ENCODE measurements at places on chromosomes 16 and 17.

GRCh38 chr17:76497979-76498875 lies 3.0 kb downstream of the RHBDF2 start:
- no peak for DNase-seq

DNA sequence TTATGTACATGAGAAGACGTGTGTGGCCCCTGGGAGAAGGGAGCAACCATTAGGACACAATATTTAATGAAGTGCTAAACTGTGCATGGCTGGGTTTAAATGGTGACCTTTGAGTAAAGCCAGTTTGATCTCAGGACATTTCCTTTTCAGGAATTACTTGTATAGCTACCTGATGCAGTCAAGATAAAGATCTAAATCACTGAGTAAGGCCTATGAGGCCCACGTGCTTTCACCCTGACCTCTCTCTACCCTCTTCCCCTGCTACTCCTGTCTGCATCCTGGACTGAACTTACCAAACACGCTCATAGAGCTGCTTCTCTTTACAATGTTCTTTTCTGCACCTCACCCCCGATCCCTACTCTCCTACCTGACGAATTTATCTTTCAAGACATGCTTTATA lies 98.9 kb downstream of the GRIN2A start:
- DNase-seq = no peak

DNA sequence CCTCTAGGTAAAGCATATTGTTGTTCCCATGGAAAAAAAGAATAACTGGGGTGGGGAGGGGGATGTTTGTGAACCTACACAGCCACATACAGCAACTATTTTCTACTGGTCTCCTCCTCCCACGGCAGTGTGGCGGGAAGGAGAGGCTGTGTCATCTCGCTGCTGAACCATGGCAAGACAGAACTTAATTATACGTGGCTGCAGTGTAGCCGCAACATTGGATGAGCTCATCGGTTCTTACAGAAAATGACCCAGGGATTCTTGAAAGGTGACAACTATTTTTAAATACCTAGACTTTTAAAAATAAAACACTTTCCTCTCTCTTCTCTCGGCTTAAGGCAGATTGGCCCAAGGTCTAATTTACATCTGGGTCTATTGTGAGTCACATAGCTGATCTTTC lies 19.8 kb upstream of the TEKT3 start:
- no peak for DNase-seq

DNA sequence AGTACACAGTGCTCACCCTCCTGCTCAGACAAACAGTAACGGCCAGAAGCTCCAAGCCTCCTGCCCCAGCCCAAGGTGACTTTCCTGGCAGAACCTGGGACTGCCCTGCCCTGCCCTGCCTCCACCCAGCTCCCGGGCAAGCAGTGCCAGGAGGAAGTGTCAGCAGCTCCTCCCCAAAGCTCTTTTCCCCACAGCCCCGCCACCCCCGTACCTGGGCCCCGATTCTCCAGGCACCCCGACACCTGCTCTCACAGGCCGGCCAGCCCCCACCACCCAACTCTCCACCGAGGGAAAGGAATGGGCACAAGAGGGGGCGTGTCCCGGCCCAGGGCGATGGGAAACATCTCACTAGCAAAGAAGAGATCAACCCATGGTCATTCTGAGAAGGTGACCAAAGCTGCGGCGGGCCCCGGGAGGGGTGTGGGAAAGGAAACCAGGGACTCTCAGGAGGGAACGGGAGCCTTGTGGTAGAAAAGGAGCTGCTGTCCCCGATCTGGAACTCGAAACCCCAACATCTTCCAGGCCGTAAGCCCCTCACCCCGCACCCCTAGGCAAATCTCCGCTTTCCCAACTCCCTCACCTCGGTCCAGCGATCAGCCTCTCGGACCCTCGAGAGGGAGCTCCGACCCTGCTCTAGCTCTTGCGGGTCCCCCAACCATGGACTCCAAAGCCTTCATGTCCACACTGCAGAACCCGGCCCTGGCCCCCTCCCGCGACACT lies 1.2 kb downstream of the BCAR1 start:
- no peak for DNase-seq

DNA sequence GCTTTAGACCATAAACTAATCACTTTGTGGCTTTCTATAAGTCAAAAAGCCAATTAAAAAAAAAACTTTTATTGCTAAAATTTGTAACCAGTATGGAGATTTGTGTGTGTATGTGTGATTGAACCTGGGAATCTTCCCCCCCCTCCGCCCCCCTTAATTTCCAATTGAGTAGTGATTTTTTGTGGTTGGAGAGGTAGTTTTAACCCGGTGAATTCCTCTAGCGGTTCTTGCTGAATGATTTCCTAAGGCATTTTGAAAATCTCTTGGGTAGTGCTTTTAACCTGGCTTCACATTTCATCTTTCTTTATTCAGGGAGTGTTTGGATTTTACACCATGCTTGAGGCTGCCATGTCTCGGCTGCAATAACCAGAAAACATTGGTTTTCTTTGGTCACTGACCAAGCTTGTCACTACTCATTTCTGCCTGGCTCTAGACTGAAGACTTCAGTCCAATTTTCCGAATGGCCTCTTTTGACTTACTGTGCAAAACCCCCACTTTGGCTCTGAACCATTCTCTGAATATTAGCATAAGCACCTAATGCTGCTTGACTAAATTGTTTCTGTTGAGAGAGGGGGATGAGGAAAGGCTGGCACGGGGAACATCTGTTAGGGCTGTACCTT lies 35.6 kb downstream of the PRKCA start:
- DNase-seq = no peak

DNA sequence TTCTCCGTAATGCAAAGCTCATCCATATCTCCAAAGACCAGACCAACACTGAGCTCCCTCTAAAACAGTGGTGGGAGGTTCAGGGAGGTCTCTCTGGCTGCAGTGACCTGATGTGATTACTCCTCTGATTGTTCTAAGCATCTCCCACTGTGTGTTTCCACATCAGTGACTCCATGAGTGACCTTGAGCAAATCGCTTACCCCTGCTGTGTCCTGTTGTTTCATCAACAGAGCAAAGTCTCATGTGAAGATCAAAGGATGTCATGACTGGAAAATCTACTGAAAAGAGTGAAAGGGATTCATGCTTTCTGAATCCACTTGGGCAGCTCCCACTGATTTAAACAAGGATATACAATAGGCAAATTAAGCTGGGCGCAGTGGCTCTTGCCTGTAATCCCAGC lies 352.9 kb downstream of the TMEM114 start:
- no peak for DNase-seq

- DNase-seq = no peak
Observed at GRCh38 chr17:43662413-43663141, 855 bp upstream of the MEOX1 start.

DNA sequence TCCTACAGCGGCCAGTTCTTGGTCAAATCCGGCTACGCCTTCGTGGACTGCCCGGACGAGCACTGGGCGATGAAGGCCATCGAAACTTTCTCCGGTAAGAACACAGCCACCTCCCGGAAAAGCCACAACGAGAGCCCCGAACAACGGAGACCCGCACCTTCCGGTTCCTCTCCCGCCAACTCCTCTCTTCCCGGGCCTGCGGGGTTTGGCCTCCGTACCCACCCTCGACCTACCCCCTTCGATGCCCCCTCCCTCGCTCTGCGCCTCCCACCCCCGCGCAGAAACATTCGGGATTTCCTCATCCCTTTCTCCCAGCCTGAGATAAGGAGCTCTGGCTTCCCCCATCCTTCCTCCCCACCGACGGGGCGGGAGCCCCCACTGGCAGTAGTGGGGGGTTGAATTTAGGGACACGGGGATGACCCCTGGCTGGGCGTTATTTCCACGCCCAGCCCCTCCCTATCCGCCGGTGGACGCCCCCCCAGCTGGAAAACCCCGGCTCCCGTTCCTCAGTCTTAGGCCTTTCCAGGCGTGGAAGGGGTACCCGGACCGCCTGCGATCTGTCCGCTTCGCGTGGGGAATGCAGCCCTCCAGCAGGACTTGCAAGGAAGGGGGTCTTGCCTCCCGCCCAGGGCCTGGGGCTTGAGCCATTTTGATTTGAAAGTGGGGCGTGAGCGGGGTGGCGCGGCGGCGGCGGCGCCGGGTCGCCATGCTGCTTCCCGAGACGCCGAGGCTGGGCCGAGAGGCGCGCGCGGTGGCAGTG lies 822 bp downstream of the IGF2BP1 start:
- no peak for DNase-seq

- DNase-seq = no peak
Observed at GRCh38 chr16:57022445-57022844, 33.1 kb downstream of the NLRC5 start.

- DNase-seq = no peak
Observed at GRCh38 chr17:78356101-78356713, 3.7 kb downstream of the SOCS3 start.

- no peak for DNase-seq
Observed at GRCh38 chr17:1714980-1715802, 5.0 kb upstream of the TLCD2 start.

- DNase-seq = no peak
Observed at GRCh38 chr17:71966459-71967313, 154.1 kb upstream of the SOX9 start.

DNA sequence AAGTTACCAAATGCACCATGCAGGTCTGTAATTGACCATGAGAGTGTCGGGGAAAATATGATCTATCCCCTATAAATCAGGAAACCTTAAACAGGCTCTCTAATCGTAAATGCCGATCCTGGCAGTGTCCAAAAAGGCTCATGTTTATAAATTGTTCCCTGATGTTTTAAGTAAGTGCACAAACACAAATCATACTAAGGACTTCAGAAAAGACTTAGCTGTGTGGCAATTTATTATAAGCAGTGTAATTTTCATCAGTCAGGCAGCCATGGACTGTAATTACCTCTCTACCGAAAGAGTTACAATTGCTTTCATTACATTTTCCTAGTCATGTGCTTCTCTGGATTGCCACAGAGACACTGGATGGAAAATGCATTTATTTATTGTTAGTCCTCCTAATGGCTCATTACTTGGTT lies 73.4 kb upstream of the COX10 start:
- DNase-seq = no peak

GRCh38 chr16:22321340-22322001 lies 24.3 kb downstream of the POLR3E start:
- DNase-seq = no peak

GRCh38 chr17:80356231-80356856 lies 58.6 kb upstream of the ENDOV start:
- DNase-seq = no peak

- no peak for DNase-seq
Observed at GRCh38 chr16:2460391-2460713, 443 bp downstream of the TEDC2 start.

GRCh38 chr17:37673386-37673785 lies 30.1 kb upstream of the DDX52 start:
- DNase-seq = no peak

DNA sequence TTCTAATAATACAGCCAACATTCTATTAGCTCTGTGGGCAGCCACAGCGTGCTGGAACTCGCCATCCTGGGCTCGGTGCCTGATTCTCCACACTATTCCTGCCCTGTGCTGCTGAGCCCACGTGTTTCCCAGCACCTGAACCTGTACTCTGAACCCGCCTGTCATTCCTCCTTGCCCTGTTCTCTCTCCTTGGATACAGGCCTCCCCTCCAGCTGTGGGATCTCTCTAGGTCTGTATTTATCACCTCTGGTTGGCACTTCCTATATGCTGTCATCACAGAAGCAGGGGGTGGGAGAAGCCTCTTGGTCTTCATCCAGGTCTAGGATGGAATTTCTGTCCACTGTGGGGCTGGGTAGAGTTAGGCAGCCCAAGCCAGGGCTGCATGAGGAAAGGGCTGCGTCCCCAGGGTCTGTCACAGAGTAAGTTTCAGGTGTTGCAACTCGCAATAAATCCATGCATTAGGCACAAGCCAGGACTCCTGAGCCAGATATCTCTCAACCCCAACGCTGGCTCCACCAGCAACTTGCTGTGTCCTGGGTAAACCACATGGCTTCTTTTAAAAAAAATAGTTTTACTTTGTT lies 56.0 kb downstream of the ABAT start:
- no peak for DNase-seq

GRCh38 chr17:81528651-81529436 lies 667 bp downstream of the FSCN2 start:
- no peak for DNase-seq

DNA sequence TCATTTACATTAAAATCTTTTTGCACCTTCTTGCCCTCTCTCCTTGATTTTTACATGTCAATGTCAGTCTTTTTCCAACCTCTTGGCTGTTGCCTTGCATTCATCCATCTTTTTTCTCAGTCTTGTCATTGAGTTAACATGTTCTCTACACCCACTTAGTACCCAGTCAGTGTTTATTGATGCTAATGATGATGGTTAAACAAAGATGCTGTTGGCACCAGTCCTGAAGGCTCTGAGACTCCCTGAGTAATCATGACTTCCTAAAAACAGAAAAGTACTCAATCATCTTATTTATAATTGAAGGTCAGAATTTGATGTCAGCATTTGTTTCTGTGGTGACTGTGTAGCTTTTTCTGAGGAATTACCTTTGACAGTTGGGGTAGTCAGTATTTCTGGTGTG lies 104.5 kb downstream of the NLK start:
- no peak for DNase-seq

DNA sequence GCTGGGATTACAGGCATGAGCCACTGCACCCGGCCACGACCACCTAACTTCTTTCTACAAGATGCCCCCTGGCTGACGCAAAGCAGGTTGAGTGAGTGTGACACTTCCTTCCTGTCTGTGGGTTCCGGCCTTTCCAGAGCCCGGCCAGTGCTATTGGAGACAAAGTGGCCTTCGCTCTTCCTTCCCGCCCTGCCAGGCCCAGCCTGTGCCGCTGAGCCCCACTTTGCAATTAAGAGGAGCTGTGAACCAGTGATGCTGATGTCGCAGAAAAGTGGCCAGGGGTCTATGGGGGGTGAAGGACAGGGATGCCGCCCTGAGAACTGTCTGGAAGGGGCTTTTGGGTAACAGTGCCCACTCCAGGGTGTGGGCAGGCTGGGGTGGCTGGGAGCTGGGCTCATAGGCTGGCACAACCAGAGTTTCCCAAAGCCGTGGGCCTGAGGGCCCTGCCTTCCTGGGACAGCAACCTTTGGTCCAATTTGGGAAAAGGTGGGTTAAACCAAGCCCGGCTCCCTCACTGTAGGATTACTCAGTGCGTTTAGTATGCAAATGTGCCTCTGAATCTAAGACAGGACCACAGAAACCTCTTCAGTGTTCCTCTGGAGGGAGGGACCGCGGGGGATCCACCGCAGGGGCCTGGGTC lies 174.9 kb downstream of the SEC14L1 start:
- DNase-seq = no peak

- no peak for DNase-seq
Observed at GRCh38 chr17:56892333-56892732, 21.5 kb downstream of the TRIM25 start.

DNA sequence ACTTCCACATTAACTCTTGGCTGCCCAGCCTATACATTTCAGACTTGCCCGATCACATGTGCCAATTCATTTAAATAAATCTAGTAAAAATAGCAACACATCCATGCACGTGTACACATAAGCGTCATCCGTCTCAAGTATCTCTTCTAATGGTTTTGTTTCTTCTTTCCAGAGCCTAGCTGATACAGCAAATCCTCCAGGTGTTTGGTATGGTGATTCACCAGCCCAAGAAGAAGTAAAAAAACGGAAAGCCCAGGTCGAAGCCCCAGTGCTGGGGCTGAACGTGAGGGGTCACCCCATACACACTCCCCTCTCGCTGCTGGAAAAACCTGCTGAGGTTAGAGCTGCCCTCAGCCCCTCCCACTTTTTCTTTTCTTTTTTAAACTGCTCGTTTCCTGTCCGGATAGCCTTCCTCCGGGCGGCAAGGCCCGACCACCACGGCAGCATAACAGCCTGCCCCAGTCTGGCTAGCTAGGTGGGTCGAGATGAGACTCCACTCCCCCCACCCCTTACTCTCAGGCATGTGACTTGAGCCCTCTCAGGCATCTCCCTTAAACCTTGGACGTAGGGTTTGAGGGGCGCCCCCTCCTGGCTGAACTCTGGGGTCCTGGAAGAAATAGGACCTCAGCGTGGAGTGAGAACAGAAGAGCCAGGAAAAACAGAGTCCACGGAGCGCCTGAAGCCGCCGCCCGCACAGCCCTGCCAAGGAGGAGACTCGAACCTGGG lies 13.9 kb upstream of the OR1F1 start:
- DNase-seq = no peak

Data from cortex of kidney (tissue), 1 donor.